Activated T-helper 17 cell treated with anti-CD3 and anti-CD28 coated beads, Interleukin-2, amount 50 U/mL, for 72 hours (primary cell): ENCODE measurements at places on chromosomes 6 and 20.

- H3K36me3 ChIP-seq = no peaks in the 10 kb centered on the region
- H3K4me3 ChIP-seq = peak overlapping the region; percentile 67
- peaks cover 52% of the 10 kb centered on the region for H3K27me3 ChIP-seq
- H3K27ac ChIP-seq = no peak overlapping the region
- peak; percentile 61 for ATAC-seq
- no peaks in the 10 kb centered on the region for H3K4me1 ChIP-seq
Observed at GRCh38 chr6:117906507-117906957, 532 bp upstream of the SLC35F1 start.

DNA sequence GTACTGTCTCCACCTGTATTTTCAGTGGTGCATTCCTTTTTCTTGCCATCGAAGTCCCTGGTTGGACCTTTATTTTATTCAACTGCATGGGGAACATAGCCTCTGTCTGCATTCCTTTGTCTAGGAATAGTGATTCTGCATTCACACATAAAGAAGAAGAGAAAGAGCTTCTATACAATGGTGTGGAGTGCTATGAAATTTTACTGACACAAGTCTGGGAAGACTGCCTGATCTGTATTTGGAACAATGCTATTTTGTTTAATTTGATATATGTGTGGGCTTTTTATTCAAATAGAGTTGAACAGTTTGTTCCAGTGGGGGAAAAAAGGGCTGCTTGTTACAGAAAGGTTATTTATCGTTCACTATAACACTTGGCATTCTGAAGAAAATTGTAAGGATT lies 375.7 kb upstream of the POU3F2 start:
- H3K36me3 ChIP-seq = no peaks in the 10 kb centered on the region
- H3K4me1 ChIP-seq = no peaks in the 10 kb centered on the region
- H3K4me3 ChIP-seq = no peak overlapping the region
- no peak for ATAC-seq
- H3K27me3 ChIP-seq = no peaks in the 10 kb centered on the region

- H3K27me3 ChIP-seq = peaks cover 28% of the 10 kb centered on the region
- no peak overlapping the region for H3K4me3 ChIP-seq
- no peaks in the 10 kb centered on the region for H3K4me1 ChIP-seq
Observed at GRCh38 chr6:33815854-33816253, 12.1 kb upstream of the MLN start.

- no peaks in the 10 kb centered on the region for H3K4me1 ChIP-seq
- H3K36me3 ChIP-seq = no peaks in the 10 kb centered on the region
- H3K27ac ChIP-seq = no peak overlapping the region
Observed at GRCh38 chr20:4427940-4428586, 293.6 kb upstream of the PRND start.

DNA sequence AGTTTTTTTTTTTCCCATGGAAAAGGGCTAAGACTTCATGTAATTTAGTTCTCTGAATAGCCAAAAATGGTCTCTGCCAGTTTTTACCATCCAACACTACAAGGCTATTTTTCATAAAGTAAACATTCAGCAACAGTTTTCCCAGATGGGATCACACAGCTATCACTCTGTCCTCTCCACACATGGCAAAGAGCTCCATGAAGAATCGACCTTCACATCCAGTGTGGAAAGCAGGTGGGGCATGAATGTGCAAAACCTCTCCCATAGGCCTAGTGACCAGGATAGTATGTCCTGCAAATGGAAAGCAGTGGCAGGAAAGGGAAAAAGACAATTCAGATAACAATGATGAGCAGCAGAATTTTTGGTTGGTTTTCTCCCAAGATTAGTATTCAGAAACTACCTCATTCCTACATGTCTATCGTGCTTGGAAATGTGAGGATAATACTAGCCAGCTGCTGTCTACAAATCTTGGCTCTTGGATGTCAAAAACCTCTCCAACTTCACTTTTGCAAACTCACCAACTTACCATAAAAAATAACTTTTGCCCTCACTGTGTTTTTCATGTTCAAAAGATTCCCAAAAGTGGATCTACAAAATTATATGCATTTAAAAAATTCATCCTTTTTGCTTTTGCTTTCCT lies 159.7 kb upstream of the MCHR2 start:
- H3K27ac ChIP-seq = no peak overlapping the region
- H3K4me3 ChIP-seq = no peak overlapping the region
- no peaks in the 10 kb centered on the region for H3K36me3 ChIP-seq
- ATAC-seq = no peak
- H3K27me3 ChIP-seq = peaks cover 7% of the 10 kb centered on the region
- no peaks in the 10 kb centered on the region for H3K4me1 ChIP-seq

GRCh38 chr20:42587427-42587826 lies 602.3 kb downstream of the PTPRT start:
- no peak overlapping the region for H3K4me3 ChIP-seq
- no peaks in the 10 kb centered on the region for H3K36me3 ChIP-seq
- H3K27me3 ChIP-seq = no peaks in the 10 kb centered on the region

DNA sequence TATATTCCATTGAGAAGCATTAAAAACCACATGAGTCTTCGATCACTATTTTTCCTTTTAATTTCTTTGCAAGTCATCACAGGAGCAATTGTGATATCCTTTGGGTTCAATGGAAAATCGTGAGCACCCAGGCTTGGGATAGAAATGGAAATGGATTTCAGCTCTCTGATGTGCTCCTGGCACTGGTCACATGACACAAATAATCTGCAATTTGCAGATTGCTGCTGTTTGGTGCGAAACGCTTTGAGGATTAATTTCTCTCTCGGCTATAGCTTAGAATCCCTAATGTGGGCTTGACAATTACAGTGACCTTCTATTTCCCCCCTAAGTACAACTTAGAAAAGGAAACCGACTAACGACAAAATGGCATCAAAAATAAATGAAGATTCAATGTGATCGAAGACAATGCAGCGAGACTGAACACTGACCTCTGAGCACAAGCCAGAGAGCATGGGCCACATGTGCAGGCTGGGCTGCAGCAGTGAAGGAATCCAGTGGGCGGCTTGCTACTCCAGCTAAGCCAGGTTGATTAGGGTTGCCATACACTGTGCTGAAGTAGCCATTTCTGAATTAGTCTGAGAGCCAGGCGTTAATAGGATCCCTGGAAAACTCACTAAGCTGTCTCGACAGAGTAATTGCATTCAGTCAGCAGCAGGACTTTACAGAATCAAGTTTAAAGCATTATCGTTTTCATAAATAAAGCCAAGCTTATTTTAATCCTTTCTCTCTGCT lies 301.8 kb upstream of the AGPAT4 start:
- H3K4me1 ChIP-seq = peaks cover 5% of the 10 kb centered on the region
- H3K27me3 ChIP-seq = no peaks in the 10 kb centered on the region
- H3K27ac ChIP-seq = no peak overlapping the region

- ATAC-seq = no peak
- no peak overlapping the region for H3K27ac ChIP-seq
- no peaks in the 10 kb centered on the region for H3K4me1 ChIP-seq
- no peaks in the 10 kb centered on the region for H3K36me3 ChIP-seq
Observed at GRCh38 chr6:117771403-117771802, 96.1 kb downstream of the NUS1 start.

GRCh38 chr6:119348748-119349360 lies 707 bp downstream of the MAN1A1 start:
- no peak for ATAC-seq
- H3K36me3 ChIP-seq = peaks cover 41% of the 10 kb centered on the region
- no peaks in the 10 kb centered on the region for H3K27me3 ChIP-seq
- peaks cover 24% of the 10 kb centered on the region for H3K4me1 ChIP-seq

- H3K27me3 ChIP-seq = no peaks in the 10 kb centered on the region
- ATAC-seq = no peak
- H3K4me3 ChIP-seq = no peak overlapping the region
- H3K27ac ChIP-seq = no peak overlapping the region
- no peaks in the 10 kb centered on the region for H3K36me3 ChIP-seq
Observed at GRCh38 chr6:84867521-84867920, 103.1 kb upstream of the TBX18 start.
